ENCODE measurements at places on chromosomes 4 and X. TPM values are rescaled to one million over a fixed set of nuclear protein-coding genes. Genes with fewer than 3 reads are reported as not detected.
A peak's percentile ranks its signal among the peaks of the same experiment; 100 is the strongest.

TMSB15C gene
- total RNA-seq: 3.9 TPM

- no peak for DNase-seq
Observed at GRCh38 chr4:2266181-2266580, 4.3 kb upstream of the MXD4 start.

AVPR2 gene
- 1.0 TPM for total RNA-seq

DNA sequence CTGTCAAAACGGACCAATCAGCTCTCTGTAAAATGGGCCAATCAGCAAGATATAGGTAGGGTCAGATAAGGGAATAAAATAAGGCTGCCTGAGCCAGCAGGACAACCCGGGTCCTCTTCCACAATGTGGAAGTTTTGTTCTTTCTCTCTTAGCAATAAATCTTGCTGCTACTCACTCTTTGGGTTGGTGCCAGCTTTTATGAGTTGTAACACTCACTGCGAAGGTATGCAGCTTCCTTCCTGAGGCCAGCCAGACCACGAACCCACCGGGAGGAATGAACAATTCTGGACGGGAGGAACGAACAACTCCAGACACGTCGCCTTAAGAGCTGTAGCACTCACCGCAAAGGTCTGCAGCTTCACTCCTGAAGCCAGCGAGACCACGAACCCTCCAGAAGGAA, 287.8 kb downstream of the RAPGEF2 start:
- peak; percentile 98 for DNase-seq

DNA sequence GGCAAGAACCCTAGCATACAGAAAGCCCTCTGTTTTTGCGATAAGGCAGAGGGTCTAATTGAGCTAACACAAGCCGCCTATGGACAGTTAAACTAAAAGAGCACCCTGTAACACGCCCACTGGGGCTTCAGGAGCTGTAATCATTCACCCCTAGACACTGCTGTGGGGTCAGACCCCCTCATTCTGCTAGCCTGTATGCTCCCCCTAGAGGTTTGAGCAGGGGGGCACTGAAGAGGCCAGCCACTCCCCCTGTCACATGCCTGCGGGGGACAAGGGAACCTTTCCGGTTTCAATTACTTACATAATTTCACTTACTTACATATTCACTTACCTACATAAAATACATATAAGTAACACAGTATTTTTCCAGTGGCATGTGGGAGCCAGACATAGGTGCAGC, 469.5 kb upstream of the FAM241A start:
- DNase-seq: no peak

DNA sequence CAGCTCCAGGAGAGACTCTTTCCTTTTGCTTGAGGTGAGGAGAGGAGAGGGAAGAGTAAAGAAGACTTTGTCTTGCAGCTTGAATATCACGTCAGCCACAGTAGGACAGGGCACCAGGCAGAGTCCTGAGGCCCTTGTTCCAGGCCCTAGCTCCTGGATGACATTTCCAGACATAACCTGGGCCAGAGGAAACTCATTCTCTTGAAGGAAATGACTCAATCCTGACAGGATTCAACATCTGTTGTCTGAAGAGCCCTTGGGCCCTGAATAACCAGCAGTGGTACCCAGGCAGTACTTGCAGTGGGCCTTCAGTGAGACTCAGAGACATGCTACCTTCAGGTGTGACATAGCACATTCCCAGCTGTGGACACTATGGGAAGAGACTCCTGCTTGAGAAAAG, 62.8 kb downstream of the FGF16 start:
- DNase-seq: no peak

DNA sequence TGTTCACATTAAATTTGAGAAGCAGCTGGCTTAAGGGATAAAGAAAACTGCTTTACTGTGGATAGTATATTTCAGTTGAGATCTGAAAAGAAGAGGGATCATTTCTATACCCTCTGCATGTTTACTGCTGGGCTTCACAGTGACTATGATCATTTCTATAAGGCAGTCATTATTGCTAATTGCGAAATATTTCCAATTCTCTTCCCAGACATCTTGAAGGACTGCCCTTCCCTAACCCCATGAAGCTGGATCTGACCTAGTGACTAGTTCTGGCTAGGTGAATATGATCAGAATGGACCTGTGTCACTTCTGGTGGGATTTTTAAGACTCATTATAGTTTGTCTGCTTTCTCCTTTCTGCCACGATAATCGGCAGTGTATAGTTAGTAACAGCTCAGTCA, 506.5 kb upstream of the GALNT7 start:
- no peak for DNase-seq

DNA sequence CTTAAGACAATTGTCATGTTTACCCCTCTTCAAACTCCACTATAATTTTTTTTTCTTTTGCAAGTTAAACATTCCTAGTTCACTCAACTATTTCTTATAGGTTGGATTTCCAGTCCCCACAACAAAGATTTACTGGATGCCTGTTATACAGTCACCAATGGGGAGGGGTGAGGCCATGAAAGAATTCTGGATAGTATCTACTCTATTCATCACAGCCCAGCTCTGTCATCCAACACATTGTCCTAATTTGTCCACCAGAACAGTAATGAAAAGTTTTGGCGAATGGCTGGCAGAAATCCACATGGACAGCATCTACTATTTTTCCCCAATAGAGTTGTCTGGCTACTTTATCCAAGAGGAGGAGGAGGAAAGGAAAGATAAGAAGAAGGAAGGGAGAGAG, 192.7 kb upstream of the S100G start:
- DNase-seq: no peak

Measured in renal cortical epithelial cell (primary cell).